ENCODE measurements at places on chromosomes 16 and 17.

DNA sequence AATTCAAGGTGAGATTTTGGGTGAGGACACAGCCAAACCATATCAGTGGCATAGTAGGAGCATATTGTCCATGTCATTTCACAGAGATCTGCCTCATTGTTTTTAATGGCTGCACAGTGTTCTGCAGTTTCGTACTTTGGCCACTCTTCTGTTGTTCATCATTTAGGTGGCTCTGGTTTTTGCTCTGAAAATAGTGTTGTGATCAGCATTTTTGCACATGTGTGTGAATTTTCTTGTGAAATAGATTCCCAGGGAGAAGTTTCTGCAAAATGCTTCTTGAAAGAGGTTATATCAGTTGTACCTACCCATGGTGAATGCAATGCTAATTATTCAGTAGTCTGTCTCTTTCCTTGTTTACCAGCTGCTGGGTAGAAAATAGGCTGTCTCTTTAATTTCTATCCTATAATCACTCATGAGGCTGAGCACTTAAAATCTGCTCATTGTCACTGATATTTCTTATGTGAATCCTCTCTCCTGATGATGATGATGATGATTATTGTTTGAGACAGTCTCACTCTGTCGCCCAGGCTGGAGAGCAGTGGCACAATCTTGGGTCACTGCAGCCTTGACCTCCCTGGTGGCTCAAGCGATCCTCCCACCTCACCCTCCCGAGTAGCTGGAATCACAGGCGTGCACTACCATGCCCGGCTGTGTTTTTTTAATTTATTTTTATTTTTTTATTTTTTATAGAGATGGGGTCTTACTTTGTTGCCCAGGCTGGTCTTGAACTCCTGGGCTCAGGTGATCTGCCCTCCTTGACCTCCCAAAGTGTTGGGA lies 10.5 kb downstream of the LCMT1 start:
- no peak for DNase-seq

DNA sequence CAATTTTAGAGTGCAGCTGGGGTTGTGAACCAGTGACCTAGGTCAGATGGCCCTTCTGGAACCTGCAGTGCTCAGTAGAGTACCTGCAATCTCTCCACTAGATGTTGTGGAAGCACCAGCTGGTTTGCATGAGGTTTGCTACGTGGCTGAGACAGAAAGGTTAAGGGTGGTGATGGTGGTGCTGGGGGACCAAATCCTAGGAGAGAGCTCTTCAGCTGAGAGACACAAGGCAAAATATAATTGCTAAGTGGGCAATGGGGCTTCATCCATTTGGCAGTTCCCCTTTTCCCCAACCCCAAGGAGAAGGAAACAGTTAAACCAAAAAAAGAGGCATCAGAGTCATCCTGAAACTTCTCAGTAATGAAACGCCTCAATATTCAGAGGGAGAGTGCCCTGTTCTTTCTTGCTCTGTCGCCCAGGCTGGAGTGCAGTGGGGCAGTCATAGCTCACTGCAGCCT lies 13.9 kb downstream of the ITPRIPL2 start:
- DNase-seq: no peak

DNA sequence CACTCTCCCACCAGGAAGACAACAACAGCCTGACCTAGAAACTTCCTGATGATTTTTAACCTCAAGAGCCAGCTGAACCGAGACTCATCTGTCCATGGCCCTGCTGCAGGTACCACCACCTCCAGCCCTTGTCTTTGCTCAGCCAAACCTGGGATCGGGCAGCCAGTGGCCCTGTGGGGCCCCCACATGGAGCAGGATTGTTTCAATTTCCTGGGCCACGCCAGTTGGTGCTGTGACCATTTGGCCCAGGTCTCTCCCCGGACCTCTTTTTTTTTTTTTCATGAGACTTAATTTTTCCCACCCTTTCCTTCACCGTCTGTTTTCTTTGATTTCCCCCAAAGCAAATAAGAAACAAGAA lies 8.3 kb upstream of the HOXB2 start:
- no peak for DNase-seq

GRCh38 chr17:14201021-14201987 lies 35.4 kb downstream of the CDRT15 start:
- DNase-seq: peak; percentile 69

All from CD4-positive, alpha-beta T cell treated with Interleukin-4 for 1 hour (primary cell).